Kidney epithelial cell (primary cell): ENCODE measurements at places on chromosomes 12 and 14. TPM values are rescaled to one million over a fixed set of nuclear protein-coding genes. Genes with fewer than 3 reads are reported as not detected.

The OR4Q2 gene
- not detected in 2 replicates for total RNA-seq

DNA sequence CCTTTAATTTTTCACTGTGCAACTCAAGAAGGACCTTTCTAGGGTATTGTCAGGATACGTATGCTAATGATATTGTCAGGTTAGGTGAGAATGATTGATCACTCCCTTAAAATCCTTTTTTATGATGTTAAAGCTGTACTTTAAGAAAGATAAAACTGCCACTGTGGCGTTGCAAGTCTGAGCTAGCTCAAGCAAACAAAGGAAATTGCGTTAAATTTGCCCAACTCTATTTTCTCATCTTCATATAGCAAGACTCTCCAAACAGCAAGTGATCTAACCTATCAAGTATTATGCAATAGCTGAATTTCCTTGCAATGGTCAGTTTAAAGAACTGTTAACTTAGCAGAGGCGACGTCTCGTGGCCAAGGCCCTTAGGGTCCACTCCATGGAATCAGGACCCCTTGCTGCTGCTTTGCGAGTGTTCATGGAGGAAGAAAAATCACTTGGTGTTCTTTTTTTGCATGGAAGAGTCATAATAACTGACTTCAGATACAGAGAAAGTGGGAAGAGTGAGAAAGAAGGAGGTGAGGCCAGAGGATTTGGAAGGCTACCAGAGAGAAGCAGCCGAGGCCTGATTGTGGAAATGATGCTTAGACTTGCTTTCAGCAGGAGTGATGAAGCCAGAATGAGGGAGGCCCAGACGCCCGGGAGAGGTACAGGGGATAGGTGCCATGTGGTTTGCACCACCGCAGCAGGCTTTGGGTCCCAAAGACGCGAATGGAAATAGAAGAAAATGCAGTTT lies 2.5 kb downstream of the TRAF3 start:
- no peak for DNase-seq

DNA sequence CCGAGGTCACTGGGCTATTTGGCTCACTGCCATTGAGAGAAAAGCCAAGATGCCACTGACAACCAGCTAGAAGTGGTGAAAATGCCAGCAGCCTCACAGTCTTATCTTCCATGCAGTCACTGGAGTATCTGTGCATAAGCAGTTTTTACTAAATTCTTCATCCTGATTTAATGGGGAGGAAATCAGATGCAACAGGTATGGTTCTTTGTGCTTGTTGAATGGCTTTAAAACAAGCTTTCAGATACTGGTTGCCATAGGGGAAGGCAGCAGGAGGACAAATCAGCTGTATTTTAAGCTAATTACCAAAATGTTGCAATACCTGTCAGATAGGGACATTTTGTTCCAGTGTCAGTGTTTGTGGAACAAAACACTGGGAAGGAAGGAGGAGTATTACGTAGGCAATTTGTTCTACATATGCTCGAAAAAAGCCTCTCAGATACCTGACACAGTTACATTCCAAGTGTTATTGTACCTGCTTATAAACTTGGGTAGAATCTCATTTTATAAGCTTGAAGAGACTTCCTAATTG lies 54.1 kb upstream of the ARHGAP5 start:
- no peak for DNase-seq

DNA sequence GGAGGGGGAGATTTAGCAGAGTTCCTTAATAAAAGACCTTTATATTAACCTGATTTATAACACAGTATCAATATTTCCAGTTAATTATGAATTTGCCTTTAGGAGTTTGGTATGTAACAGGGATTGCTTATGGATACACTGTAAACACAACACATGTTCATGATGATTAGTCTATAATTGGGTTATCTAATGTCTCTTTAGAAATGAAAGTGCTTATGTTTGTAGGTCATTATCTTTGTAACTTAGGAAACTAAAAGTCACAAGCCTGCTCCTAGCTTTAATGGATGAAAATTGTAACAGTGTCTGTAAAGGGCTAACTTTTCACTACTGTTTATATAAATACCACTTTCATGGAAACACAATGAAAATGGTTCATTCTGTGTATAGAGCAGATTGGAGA lies 9.4 kb downstream of the PDE3A start:
- no peak for DNase-seq

- no peak for DNase-seq
These were observed 40.5 kb downstream of the GALC start for GRCh38 chr14:87952307-87953094.

- DNase-seq = no peak
These were observed 49.4 kb downstream of the LRRC9 start for GRCh38 chr14:59969319-59969718.
